T-helper 2 cell treated with Interferon-gamma antibody and Interleukin-4, amounts not matched to agents 100 ng/mL and 5 ng/mL, for 36 hours (primary cell): ENCODE measurements at places on chromosomes 4 and X. TPM values are rescaled to one million over a fixed set of nuclear protein-coding genes. Genes with fewer than 3 reads are reported as not detected.

The ADAD1 gene
- not detected in 2 replicates for total RNA-seq

The RHOXF1 gene
- total RNA-seq: not detected in 2 replicates

The ITIH6 gene
- total RNA-seq: not detected in 2 replicates

The ARR3 gene
- total RNA-seq: not detected in 2 replicates

The SOD3 gene
- not detected in 2 replicates for total RNA-seq

The LUZP4 gene
- not detected in 2 replicates for total RNA-seq

The PNPLA4 gene
- total RNA-seq: 5.0 and 5.1 TPM in 2 replicates

The CT55 gene
- not detected in 2 replicates for total RNA-seq

The MCF2 gene
- 0.23 and 0.34 TPM in 2 replicates for total RNA-seq

The AKAP14 gene
- total RNA-seq: not detected in 2 replicates

The PAGE4 gene
- total RNA-seq: not detected in 2 replicates

The CYBB gene
- 0.11 TPM in 1 of 2 replicates, not detected in the other for total RNA-seq

The BEX2 gene
- total RNA-seq: 2.8 and 3.0 TPM in 2 replicates

The CENPVL1 gene
- total RNA-seq: not detected in 2 replicates

The SPANXA1 gene
- total RNA-seq: not detected in 2 replicates

The PARM1 gene
- not detected in 2 replicates for total RNA-seq

The RHOXF2 gene
- not detected in 2 replicates for total RNA-seq

The CSAG2 gene
- not detected in 2 replicates for total RNA-seq

The CFP gene
- 14.8 and 19.3 TPM in 2 replicates for total RNA-seq

The USP51 gene
- 1.5 and 2.0 TPM in 2 replicates for total RNA-seq

The DIPK2B gene
- not detected in 2 replicates for total RNA-seq

The MAGEA3 gene
- not detected in 2 replicates for total RNA-seq

The SMIM43 gene
- not detected in 2 replicates for total RNA-seq

The EIF2S3 gene
- 176 and 178 TPM in 2 replicates for total RNA-seq

The TAF1 gene
- 43.3 and 45.5 TPM in 2 replicates for total RNA-seq

The CLTRN gene
- total RNA-seq: 0.16 TPM in 1 of 2 replicates, not detected in the other

The TCP11X1 gene
- not detected in 2 replicates for total RNA-seq
